Motor neuron (in vitro differentiated cells): ENCODE measurements at places on chromosomes 2 and 18.

GRCh38 chr2:37829202-37829601, 95.9 kb upstream of the RMDN2 start:
- ATAC-seq, result peak; percentile 26

DNA sequence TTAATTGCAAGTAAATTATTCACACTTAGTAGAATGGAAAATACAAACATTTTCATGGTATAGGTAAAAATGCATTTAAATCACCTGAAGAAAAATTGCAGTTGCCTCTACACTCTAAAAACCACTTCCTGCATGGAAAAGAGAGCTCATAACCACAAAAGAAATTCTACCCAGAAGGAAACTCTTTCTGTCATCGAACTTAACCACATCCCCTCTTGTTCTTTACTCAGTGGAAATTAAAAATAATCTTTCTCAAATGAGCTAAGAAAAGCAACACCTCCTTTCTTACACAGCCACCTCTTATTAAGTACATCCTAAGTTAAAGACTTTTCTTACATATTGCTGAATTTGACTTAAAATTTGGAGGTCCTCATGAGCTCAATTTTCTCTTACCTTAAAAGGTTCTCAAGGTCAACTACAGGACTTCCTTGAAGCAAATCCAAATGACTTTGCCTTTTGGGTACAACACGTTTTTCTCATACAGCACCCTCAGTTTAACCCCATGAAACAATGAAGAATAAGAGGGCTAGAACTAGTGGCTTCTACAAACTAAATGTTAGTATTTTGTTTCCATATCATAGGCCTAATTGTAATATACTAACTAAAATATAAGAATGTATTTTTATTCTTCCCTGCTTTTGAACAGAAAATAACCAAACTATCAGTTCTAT, 109.1 kb upstream of the CRIM1 start:
- no peak for ATAC-seq

GRCh38 chr18:48023334-48024008, 93.0 kb upstream of the SMAD2 start:
- peak; percentile 68 for ATAC-seq

DNA sequence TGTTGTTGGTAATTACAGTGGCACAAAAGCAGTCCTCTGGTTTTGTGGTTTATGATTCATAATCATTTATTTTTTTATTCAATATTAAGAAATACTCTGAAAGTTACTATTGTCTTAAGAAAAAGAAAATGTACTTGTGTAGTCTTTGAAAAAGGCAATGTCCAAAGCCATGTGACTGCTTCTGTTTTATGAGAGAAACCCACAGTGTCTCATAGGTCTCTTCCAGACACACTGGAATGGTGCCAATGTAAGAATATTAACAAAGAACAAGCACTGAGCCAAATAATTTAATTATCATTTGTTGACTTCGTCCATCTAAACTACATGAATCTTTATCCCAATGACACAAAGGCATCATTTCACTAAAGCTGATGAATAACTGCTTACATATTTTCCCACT, 62.5 kb downstream of the RPRM start:
- ATAC-seq, result no peak

GRCh38 chr2:43450617-43451016, 145.2 kb downstream of the THADA start:
- ATAC-seq, result no peak

DNA sequence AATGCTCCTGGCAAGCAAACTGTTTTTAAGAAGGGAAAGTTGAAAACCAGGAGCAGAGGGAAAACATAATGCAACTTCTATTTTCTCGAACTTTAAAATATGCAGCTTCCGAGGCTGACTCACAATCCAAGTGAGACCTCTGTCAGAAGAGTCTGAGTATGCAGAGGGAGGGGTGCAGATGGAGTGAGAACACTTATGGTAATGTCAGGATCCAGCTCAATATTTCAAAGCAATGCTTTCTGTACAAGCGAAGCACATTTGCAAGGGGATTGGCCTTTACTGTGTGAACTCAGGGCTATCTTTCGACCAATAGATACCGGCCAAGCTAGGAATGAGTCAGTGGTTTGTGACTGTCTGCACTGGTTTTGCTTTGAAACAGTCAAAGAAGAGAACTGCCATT, 242.7 kb downstream of the CNTNAP5 start:
- ATAC-seq, result peak; percentile 100

- no peak for ATAC-seq
Measured at GRCh38 chr2:11962707-11963328, 216.4 kb downstream of the LPIN1 start.

DNA sequence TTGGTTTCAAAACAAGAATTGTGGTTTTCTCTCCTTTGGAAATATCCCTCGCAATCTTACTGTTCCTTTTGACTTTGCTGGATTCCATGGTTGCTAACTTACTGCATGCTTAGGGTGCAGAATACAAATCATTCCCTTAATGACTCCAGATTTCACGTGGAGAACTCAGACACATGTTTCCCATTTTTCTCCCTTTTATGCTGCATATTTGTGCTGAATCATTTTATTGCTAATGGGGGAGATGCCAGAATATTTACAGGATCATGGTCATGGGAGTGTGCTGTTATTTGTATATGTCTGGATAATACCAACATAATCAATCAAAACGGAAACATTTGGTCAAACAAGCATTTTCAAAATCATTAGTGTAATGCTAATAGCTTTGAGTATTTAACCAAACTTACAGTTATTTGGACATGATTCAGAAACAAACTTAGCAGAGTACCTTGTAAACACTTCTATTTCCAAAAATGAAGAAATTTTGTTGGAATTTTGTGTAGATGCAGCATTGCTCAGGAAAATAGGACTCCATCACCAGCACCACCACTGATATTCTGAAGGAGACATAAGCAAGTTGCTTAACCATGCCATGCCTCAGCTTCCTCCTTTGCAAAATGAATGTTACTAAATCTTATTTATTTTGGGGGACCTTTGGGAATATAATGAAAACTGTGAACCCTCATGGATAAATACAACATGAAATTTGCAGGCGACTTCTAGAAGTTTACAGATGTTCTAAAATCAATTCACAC, 122.5 kb upstream of the RND3 start:
- no peak for ATAC-seq

- peak; percentile 44 for ATAC-seq
Measured at GRCh38 chr18:54957996-54958395, 1.3 kb downstream of the CCDC68 start.

DNA sequence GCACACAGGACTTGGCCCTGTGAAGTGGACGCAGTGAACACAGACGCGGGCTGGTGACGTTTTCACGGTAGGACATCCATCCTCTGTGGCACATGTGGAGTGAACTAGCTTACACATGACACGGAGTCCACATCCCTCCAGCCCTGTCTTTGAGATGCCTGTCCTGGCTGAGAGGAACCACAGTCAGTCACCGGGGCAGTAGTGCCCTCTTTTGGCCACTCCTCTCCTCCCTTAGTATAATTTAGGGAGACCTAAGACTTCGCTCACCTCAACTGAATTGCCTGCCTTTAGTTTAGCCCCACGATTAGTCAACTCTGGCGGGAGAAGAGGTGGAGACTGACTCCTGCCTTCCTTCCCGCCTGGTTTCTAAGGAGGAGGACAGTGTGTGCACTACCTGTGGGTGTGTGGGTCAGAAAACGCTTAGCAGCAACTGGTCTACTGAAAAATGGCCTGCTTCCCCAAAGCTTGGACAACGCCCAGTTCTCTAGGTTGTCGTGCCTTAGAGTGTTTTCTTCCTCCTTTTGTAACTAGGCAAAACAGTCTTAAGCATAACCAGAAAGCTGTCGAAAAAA, 70.6 kb downstream of the MBP start:
- ATAC-seq, result no peak
